Naive B cell (primary cell): ENCODE measurements at places on chromosomes 7 and 10.

- DNase-seq = no peak
Observed at GRCh38 chr10:121422096-121422495, 176.1 kb downstream of the FGFR2 start.

DNA sequence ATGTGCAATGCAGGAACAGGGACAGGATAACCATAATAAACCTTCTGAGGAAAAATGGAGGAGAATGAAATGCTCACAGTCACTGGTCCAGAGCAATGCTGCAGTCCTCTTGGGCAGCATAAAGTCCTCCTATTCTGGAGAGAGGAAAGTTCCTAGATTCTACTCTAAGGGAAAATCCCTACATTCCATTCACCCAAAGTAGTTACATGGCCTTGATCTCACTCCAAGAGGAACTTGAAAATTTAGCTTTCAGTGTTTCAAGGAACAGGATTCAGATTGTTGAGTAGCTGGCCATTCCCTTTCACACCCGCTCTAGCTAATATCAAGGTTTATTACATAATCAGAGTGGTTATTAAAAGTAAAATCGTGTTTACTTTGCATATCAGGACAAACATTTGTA lies 168.3 kb downstream of the CHRM2 start:
- no peak for DNase-seq

GRCh38 chr7:40097728-40098127 lies 36.7 kb downstream of the MPLKIP start:
- DNase-seq = no peak

GRCh38 chr10:73859428-73859783 lies 14.9 kb downstream of the CAMK2G start:
- DNase-seq = no peak

DNA sequence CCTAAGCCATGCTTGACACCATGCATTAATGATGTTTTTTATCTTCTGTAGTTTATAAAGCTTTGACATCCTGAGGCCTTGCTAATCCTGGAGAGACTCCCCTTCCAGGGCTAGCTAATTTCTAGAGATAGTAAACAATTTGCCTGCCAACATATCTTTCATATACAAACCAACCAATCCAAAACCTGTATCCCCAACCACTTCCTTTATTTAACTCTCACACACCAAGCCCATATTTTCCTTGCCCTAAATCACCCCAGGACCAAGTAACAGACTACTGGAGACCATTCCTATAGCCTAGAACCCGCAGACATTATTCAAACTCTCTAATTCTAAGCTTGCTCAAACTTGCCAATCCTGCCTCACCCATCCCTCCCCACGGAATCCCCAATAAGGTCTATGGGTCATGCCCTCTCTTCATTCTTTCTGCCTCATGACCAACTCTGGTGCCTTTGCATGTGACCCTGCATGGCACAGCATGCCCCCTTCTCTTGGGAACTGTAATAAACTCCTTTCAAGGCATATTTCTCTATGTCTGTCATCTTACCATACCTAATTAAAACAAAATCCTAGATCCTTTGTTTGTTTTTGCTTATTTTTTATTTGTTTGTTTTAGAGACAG lies 116.6 kb upstream of the CACUL1 start:
- DNase-seq = no peak

DNA sequence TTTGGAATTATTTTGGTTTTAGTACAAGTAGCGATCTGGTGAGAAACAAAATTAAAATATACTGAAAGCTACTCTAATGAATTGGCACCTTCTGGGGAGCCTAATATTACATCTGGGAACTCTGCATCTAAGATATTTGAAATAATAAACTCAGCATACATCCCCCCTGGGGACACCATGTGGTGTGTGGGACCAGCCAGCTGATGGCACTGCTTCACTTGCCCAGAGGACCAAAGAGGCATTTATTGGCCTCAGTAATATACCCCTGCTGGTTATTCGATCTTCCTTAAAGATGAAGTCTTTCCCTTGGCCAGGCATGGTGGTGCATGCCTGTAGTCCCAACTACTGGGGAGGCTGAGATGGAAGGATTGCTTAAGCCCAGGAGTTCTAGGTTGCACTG lies 195.1 kb upstream of the AUTS2 start:
- DNase-seq = no peak

DNA sequence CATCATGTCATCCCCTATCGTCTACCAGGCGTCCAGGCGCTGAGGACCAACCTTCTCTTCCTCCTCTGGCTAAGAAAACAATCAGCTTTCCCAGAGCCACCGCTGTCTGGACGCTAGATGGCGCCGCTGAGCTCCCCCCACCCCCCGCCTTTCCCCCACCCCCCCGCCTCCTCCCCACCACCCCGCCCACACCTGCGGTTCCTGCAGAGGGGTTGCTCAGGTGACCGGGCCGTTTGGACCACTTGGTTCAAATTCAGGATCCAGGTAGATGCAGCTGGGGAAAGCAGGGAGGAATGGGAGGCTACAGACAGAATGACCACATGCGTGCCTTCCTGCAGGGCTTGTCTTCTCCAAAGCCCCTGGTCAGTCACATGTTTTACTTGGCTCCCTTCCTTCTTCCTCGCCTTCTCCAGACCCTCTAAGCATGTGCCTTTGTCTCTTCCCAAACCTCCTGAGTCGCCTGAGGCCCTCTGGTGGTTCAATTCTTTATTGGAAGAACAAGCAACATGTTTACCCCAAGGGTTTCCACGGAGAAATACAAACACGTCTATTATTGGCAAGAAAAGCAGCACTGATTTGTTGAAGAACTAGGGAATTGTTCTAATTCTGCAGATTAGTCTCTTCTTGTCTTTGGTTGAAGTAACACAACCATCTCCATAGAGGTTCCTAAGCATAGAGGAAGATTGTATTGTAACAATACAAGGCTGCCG lies 24.7 kb downstream of the AOC1 start:
- no peak for DNase-seq

DNA sequence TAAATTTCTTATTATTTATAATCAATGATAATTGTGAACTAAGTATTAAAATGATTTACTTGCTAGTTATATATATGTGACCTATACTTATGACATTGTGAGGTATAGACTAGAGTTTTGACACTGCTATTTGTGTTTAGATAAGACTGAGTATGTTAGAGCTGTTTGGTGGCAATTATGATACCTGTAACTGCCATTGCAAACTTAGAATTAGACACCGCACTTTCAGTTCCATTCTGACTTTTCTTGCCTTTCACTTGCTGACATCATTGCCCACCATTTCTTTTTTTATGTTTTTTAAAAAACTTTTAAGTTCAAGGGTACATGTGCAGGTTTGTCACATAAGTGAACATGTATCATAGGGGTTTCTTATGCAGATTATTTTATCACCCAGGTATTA lies 214.5 kb downstream of the MBL2 start:
- no peak for DNase-seq
